ENCODE measurements at places on chromosomes 6 and 20. TPM values are rescaled to one million over a fixed set of nuclear protein-coding genes. Genes with fewer than 3 reads are reported as not detected.

DEFB118 gene
- total RNA-seq: not detected

LST1 gene
- 5.0 TPM for total RNA-seq

ASIP gene
- not detected for total RNA-seq

DNA sequence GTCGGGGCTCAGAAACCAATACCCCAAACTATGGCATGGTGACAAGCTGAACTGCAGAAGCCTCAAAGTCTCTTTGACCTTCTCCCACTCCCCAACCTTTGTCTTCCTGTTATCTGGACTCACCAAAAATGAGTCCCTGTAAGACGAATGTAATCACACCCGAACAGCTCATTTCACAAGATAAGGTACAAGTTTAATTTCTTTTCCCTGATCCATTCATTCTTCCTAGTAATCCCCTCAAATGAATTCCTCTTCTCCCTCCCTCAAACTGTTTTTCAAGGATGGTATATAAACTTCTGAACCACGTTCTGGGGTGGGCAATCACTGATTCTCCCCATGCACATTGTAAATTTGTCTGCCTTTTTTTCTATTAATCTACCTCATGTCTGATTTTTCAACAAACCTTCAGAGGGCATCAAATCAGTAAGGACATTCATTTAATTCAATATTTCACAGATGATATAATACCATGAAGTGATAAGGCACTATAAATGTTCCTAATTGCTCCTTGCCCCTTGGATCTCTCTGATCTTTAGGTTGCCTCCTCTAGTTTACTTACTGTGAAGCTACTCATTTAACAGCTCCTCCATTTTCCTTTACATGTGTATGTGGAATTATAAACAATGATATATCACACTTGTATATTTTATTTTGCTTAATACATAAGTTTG lies 77.2 kb downstream of the OR2B2 start:
- no peaks in the 10 kb centered on the region for H3K4me1 ChIP-seq
- H3K36me3 ChIP-seq: no peaks in the 10 kb centered on the region
- no peak overlapping the region for H3K27ac ChIP-seq
- no peak for DNase-seq
- no peak overlapping the region for H3K4me3 ChIP-seq

DNA sequence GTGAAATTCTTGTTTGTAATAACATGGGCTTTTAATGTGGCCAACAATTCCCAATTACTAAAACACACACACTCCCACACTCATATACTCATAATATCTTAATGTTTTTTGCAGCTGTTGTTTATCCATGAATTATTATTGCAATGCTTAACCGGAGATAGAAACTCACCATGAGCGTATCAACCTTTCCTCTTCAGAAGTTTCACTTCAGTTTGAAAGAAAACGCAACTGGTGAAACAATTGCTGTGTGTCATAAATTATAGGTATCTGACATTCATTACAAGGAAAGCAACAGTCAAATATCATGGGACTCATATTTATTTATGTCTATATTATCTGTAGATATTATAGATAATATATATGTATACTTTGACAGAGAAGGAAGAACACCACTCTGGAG lies 104.1 kb downstream of the HDGFL1 start:
- no peaks in the 10 kb centered on the region for H3K4me1 ChIP-seq
- DNase-seq: no peak
- H3K27me3 ChIP-seq: no peaks in the 10 kb centered on the region
- no peak overlapping the region for H3K4me3 ChIP-seq
- H3K36me3 ChIP-seq: no peaks in the 10 kb centered on the region

DNA sequence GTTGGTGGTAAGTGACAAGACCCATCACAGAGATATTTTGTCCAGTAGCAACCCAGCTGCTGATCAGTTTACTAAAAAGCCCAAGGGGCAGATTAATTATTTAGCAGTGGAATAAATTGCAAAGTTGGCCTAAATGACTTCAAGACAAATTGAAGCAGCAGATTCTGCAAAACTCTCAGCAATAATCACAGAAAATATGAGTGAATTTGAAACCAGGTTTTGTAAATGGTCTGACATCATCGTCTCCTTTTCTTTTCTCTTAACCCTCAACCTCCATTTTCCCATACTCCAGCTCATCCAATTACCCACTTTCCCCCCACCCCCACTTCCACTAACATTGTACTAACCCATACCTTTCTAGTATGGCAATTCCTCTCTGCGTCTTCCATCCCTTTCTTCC lies 11.3 kb upstream of the PTPRK start:
- no peak for DNase-seq
- no peak overlapping the region for H3K4me3 ChIP-seq
- no peaks in the 10 kb centered on the region for H3K27me3 ChIP-seq
- H3K4me1 ChIP-seq: no peaks in the 10 kb centered on the region
- no peak overlapping the region for H3K27ac ChIP-seq
- H3K36me3 ChIP-seq: no peaks in the 10 kb centered on the region

- no peak overlapping the region for H3K4me3 ChIP-seq
- H3K27ac ChIP-seq: no peak overlapping the region
- H3K27me3 ChIP-seq: no peaks in the 10 kb centered on the region
- H3K36me3 ChIP-seq: no peaks in the 10 kb centered on the region
Observed at GRCh38 chr6:40626886-40627285, 39.7 kb upstream of the LRFN2 start.

DNA sequence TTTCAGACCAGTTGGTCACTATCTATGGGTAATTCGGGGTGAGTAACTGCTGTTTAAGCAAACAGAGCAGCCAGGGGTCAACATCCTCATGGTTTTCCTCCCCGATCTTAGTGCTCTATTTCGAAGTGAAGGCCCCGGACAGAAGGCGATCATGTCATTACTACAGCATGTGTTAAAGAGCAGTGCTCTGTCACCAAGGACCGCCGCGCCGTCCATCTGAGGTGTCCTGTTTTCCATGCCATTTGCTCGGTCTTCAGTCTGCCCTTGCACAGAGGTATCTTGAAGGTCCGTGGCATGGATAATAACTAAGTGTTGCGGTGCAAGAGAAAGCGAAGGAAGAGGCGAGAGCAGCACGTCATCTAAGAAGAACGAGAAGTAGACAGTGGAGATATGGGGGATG lies 25.1 kb downstream of the PPP1R3G start:
- no peaks in the 10 kb centered on the region for H3K4me1 ChIP-seq
- H3K27me3 ChIP-seq: no peaks in the 10 kb centered on the region
- DNase-seq: no peak
- no peak overlapping the region for H3K4me3 ChIP-seq

DNA sequence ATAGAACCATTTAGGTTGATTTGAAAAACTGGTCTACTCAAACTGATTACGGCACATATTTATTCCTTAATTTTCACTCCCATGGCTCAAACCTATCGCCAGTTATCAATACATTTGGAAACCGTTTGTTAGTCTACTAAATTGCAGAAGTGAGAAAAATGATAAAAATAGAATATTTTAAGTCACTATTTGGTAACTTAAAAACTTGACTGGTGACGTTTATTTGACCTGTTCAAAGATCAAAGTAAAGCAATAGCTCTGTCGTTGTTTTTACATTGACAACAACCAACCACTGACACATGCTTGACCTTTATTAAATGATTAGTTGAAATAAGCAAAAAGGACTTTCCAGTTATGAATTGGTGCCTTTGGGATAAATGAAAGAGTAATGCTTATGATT lies 402.9 kb upstream of the MAP3K7 start:
- no peak for DNase-seq
- no peaks in the 10 kb centered on the region for H3K36me3 ChIP-seq
- no peak overlapping the region for H3K4me3 ChIP-seq
- H3K27ac ChIP-seq: no peak overlapping the region
- no peaks in the 10 kb centered on the region for H3K4me1 ChIP-seq

DNA sequence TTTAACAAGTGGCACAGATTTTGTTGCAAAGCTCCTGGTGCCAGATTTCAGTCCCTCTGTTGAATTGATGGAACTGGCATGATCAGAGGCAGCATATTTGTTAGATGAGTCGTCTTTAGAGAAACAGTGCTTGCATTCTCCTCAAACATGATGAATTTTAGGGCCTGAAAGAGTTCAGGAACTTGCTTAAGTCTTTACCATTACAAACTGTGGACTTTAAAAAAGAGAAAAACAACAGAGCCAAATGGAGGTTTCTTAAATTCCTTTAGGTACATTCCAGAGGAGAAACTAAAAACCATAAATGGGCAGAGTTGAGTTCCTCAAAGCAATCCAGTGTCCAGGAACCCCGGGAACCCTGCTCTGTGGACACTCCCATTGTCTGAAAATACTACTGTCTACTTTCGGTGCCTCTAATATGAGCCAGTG lies 2.5 kb downstream of the GTF2H5 start:
- no peak overlapping the region for H3K27ac ChIP-seq
- H3K27me3 ChIP-seq: no peaks in the 10 kb centered on the region
- H3K4me1 ChIP-seq: no peaks in the 10 kb centered on the region
- DNase-seq: no peak
- no peaks in the 10 kb centered on the region for H3K36me3 ChIP-seq
- H3K4me3 ChIP-seq: no peak overlapping the region

DNA sequence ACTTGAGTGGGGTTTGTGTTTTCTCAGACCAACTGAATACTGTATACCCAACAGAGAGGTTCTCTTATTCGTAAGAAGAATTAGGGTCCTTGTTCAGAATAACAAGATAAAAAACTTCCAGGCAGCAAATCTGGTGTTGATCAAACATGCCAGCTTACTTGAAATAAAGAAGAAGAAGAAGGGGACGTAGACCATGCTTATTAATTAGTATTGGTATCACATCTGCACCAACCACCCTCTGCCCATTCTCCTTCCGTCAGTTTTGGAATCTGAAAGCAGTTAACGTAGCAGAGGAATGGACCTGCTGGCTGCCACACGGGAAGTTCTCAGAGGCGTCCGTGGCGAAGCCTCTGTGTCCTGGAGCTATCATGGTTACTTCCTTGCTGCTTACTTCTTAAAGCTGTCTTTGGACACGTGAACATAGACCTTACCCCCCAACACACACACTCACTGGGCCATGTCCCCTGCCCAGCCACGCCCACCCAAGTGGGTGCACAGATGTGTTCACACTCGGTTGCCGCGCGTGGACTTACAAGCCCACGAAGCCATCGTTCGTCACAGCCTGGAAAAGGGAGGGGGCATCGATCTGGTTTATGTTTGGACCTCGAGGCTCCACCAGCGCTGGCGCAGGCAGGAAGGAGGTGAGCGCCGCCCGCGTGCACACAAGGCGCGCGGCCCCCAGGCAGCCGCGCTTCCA lies 4.1 kb upstream of the DLL1 start:
- DNase-seq: no peak
- peak overlapping the region; percentile 40 for H3K4me3 ChIP-seq
- H3K27ac ChIP-seq: no peak overlapping the region
- no peaks in the 10 kb centered on the region for H3K36me3 ChIP-seq
- H3K27me3 ChIP-seq: peaks cover 35% of the 10 kb centered on the region

DNA sequence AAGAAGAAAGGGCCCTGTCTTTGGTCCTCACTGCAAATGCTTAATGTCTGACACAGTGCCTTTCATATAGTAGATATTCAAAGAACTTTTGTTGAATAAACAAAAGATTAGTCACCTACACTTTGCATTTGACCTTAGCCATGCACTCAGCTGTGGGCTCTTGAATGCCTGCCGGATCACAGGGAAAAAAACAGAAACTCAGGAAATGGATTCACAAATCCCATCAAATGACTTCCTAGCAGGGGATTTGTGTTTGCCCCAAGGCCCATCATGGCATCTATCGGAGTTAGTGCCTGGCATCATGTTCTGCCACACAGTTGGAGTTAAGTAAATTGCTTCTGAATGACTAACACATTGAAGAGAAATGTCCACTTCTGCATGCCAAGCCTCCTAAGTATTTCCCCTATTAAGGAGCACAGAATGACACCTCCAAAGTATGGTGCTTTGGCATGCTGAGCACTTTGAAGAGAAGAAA lies 72.3 kb upstream of the DST start:
- H3K27me3 ChIP-seq: no peaks in the 10 kb centered on the region
- H3K4me3 ChIP-seq: no peak overlapping the region
- H3K4me1 ChIP-seq: peaks cover 12% of the 10 kb centered on the region
- no peak overlapping the region for H3K27ac ChIP-seq
- DNase-seq: no peak

- H3K36me3 ChIP-seq: no peaks in the 10 kb centered on the region
- no peak for DNase-seq
- no peaks in the 10 kb centered on the region for H3K27me3 ChIP-seq
- H3K4me3 ChIP-seq: no peak overlapping the region
Observed at GRCh38 chr6:159916752-159917151, 26.0 kb downstream of the MAS1 start.

DNA sequence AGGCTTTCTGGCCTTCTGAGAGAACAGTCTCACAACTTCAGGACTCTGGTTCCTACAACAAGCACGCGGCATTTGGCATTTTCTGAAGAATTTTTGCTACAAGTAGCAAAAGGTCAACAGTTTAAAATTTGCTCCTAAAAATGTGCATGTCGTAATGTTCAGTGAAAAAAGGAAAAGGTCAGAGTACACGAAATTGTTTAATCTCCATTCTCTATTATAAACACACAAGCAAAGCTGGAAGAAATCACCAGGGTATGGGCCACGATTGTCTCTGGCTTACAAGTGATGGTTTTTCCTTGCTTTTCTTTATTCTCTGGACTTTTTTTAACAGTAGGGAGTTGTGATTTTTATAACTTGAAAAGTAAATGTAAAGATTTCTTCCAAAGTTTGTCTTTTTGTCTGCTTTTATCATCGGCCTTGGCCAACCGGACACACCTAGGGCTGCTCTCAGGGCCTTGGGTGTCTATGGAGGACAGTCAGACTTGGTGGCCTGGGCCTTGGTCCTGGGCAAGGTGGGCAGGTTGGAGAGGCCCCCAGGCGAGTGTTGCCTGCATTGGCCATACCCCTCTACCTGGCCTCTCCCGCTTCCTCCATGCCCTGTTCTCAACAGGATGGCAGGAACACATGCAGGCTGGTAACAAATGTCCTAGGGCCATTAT lies 32.4 kb downstream of the PLEKHG1 start:
- H3K27ac ChIP-seq: peak overlapping the region; percentile 87
- DNase-seq: no peak
- peaks cover 47% of the 10 kb centered on the region for H3K4me1 ChIP-seq
- no peak overlapping the region for H3K4me3 ChIP-seq

DNA sequence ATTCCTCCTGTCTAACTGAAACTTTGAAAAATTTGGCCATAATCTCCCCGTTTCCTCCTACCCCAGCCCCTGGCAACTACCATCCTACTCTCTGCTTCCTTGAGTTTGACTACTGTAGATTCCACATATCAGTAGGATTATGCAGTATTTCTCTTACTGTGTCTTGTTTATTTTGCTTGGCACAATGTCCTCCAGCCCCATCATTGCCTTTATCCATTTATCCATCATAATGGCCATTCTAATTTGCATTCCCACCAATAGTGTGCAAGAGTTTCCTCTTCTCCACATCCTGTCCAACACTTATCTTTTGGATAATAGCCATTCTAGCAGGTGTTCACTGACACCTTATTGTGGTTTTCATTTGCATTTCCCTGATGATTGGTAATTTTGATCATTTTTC lies 202.3 kb downstream of the THBS2 start:
- H3K36me3 ChIP-seq: no peaks in the 10 kb centered on the region
- H3K4me3 ChIP-seq: no peak overlapping the region
